CD4-positive, alpha-beta T cell treated with Interleukin-21 for 1 hour (primary cell): ENCODE measurements at places on chromosomes 7 and 10.

DNA sequence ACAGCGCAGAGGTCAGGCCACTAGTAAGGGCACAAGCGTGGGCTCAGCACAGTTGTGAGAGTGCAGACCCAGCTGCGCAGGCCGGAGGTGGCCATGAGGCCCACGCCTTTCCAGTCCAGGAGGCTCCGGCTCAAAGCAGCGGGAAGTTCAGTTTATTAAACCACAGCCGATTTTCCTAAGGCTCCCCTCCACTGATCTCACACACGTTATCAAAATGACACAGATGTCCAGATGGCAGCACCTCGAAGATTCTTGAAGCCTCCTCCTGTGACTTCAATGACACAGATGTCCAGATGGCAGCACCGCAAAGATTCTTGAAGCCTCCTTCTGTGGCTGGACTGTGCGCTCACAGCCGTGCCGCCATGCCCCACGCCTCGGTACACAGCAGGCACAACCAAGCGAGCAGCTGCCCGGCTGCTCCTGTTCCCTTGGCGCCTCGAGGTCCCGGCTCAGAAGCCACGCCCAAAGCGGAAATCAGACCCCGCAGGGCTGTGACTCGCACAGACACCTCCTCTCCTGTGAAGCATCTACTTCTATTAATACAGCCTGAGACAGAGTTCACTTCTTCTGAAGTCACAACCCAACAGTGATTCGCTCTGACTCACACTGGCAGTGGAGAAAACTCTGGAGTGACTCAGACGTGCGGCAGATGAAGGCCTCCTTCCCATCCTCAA, 122.7 kb downstream of the MAD1L1 start:
- no peak for DNase-seq

DNA sequence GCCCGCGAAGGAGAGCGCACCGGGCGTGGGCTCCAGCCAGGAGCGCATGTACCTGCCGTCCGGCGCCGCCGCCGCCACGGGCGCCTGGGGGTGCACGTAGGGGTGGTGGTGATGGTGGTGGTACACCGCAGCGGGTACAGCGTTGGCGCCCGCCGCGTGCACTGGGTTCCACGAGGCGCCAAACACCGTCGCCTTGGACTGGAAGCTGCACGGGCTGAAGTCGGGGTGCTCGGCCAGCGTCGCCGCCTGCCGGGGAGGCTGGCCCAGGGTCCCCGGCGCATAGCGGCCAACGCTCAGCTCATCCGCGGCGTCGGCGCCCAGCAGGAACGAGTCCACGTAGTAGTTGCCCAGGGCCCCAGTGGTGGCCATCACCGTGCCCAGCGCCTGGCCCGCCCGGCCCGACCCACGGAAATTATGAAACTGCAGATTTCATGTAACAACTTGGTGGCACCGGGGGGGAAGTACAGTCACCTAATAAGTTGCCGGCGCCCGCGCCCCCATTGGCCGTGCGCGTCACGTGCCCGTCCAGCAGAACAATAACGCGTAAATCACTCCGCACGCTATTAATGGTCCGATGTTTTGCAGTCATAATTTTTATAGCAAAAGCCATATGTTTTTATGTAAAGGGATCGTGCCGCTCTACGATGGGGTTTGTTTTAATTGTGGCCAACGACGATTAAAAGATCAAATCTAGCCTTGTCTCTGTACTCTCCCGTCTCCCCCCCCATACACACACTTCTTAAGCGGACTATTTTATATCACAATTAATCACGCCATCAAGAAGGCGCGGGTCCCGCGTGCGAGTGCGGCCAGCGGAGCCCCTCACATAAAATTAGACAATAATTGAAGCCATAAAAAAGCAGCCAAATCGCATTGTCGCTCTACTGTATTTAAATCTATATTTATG, at the start of gene HOXA9:
HOXA9 (minus strand) TSS at position 449 of the 907 bp plus-strand sequence; CDS start at position 369, 80 bp downstream.
- DNase-seq: peak; percentile 36

GRCh38 chr7:103989785-103990767, 618 bp upstream of the RELN start:
- DNase-seq: no peak

- peak; percentile 37 for DNase-seq
These were observed 22.2 kb downstream of the SFMBT2 start for GRCh38 chr10:7388602-7389001.

DNA sequence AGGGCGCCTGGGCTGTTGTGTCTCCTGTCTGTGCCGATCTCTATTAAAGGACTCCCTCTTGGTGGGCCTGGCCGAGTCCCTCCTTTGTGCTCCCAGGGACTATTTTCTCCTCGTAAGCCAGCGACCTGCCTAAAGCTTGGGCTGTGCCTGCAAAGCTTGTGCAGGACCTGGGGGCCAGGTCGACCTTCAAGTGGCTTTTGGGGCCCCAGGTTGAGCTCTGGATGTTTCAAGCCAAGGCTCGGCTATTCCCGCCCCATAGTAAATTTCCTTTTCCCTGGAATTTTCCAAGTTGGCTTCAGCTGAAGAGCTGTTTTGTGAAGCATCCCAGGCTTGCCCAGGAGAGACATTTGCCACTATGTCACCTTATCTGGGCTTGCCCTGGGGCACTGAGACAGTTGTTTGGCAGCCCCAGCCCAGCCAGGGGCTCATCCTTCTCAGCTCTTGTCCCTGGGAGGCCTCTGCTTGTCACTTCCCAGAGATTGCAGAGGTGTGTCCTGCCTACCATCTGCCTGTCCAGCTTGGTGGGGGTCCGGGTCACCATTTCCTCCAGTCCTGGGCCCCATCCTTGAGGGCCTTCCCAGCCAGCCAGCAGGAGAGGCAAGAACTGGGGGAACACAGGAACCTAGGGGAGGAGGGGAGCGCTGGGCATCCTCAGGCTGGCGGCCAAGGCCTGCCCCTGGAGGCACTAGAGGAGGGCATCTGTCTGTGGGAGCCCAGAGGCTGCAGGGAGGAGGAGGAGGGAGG, 20.2 kb downstream of the ZMIZ2 start:
- DNase-seq: no peak

DNA sequence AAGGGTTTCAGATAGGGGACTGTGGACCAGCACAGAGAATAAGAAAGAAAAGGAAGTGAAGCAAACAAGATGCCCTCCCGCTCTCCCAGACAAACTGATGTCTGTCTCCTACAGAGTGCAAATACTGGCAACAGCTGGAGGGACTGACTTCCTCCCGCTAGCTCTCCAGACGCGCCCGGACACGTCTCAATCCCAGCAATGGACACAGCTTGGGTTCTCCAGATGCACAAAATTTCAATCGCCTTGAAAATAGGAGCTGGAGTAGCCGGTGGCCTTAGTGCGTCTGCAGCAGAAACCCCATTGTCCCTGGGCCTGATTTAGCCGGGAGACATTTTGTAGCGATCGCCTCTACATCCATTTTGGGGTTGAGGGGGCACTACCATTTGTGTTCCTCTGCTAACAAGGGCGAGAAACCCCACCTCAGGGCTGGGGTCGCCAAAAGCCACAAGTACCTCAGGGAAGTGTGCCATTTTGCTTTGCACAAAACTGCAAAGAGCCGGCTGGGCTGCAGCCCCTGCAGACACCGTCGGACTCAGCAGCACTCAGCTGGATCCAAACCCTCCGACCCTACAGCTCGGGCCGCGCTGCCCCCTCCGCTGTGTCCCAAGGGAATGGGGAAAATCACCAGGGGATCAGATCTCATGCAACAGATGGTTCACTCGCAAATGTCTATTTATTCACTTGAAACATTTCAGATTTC, 5.9 kb downstream of the CPA2 start:
- DNase-seq: no peak
